ENCODE measurements at places on chromosomes 11 and 22. TPM values are rescaled to one million over a fixed set of nuclear protein-coding genes. Genes with fewer than 3 reads are reported as not detected.

Gene BACE1
- 7.0 TPM for total RNA-seq

Gene SLC22A12
- not detected for total RNA-seq

Gene OR51B2
- not detected for total RNA-seq

Gene KRTAP5-4
- not detected for total RNA-seq

Gene SMTNL1
- not detected for total RNA-seq

Gene BATF2
- 0.54 TPM for total RNA-seq
